Astrocyte (in vitro differentiated cells and primary cell): ENCODE measurements at places on chromosomes 11 and 22. TPM values are rescaled to one million over a fixed set of nuclear protein-coding genes. Genes with fewer than 3 reads are reported as not detected.

- DNase-seq: no peak
These were observed 121.6 kb downstream of the LDLRAD3 start for GRCh38 chr11:36065436-36065835.

DNA sequence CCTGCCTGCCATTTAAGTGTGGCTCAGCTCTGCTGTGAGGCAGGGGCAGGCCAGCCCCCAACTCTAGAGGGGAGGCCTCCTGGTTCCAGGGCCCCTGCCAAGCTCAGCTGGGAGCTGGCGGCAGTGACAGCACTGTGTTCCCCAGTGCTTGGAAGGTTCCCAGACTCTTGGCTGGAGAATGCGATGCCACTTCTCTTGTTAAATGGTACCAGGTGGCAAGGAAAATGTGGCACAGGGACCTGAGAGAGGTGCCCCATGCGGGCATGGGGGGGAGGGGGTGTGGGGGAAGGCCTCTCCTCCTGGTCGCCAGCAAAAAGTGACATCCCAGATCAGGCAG, 8.4 kb upstream of the TNFRSF13C start:
- DNase-seq: no peak

DNA sequence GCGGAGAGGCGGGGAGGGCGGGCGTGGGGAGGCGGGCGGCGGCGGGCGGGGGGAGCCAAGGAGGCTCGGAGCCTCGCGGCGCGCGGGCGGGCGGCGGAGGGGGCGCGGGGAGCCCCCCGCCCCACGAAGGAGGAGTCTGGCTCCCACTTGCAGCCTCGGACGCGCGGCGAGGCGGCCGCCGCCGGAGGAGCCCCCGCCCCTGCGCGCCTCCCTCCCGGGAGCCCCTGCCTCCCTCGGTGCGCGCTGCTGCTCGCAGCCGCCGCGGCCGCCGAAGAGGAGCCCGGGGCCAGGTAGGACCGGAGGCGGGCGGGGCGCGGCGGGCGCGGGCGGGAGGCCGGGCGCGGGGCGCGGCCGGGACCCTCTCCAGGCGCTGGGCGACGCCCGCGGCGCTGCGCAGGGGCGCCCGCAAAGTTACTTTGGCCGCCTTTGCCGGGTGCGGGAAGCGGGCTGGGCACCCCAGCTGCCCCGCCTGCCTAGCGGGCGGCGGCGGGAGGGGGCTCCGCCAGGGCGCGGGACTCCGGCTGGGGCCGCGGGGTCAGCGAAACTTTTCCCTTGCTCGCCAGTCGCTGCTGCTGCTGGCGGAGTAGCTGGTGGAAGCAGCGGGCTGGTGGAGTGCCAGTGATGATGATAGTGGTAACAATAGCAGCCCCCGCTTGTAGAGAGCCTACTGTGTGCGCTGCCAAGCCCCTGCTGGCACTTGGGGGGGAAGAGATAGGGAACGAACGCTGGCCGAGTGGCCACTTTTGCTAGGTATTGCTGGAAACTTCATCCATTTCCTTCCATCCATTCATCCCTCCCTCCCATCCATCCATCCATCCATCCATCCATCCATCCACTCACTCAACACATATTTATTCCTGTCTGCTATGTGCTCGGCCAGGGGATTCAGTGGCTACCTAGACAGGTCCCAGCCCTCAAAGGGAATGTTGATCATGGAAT, at the start of gene MPPED1:
Gene MPPED1 (plus strand): TSS at position 146 of the 939 bp plus-strand sequence. CDS start 12,972 bp downstream, outside the sequence.
- no peak for DNase-seq

RPS6KB2 gene
- total RNA-seq: 52.9 and 57.0 TPM in 2 replicates
